Vagina (tissue), 2 donors: ENCODE measurements at places on chromosomes 12 and 14. TPM values are rescaled to one million over a fixed set of nuclear protein-coding genes. Genes with fewer than 3 reads are reported as not detected.

The CD27 gene
- 1.2 TPM for total RNA-seq

The SLC2A3 gene
- total RNA-seq: 71.7 TPM

The LRTM2 gene
- total RNA-seq: not detected

The MANSC1 gene
- 16.2 TPM for total RNA-seq

The KRT77 gene
- total RNA-seq: 2.5 TPM

The P2RX7 gene
- total RNA-seq: 8.6 TPM

The PMEL gene
- total RNA-seq: 1.2 TPM

The C12orf60 gene
- total RNA-seq: 0.74 TPM

The NRXN3 gene
- 4.7 TPM for total RNA-seq

The GOLGA3 gene
- 49.8 TPM for total RNA-seq

The KRT73 gene
- not detected for total RNA-seq

The SOAT2 gene
- 0.74 TPM for total RNA-seq

The PTPN6 gene
- 17.4 TPM for total RNA-seq

The CAND1 gene
- 68.0 TPM for total RNA-seq

The GNB3 gene
- total RNA-seq: 5.2 TPM

The SOX5 gene
- 21.1 TPM for total RNA-seq

The SYT1 gene
- 13.3 TPM for total RNA-seq

The SLC6A12 gene
- not detected for total RNA-seq
